Posterior vena cava (tissue), 2 donors: ENCODE measurements at places on chromosomes 13 and 19. TPM values are rescaled to one million over a fixed set of nuclear protein-coding genes. Genes with fewer than 3 reads are reported as not detected.

Gene ZFP28
- total RNA-seq: 11.9 TPM

Gene KASH5
- not detected for total RNA-seq

Gene FCER2
- total RNA-seq: 0.23 TPM

Gene DNASE2
- total RNA-seq: 31.8 TPM

Gene MAST1
- not detected for total RNA-seq

Gene SMAD9
- 10.0 TPM for total RNA-seq

Gene SLC25A42
- total RNA-seq: 4.9 TPM

Gene WASF3
- total RNA-seq: 25.6 TPM

Gene TNFSF11
- total RNA-seq: not detected

Gene SYT3
- total RNA-seq: not detected

Gene CCNE1
- total RNA-seq: 1.0 TPM

Gene LGALS7B
- not detected for total RNA-seq

Gene SMARCA4
- 68.2 TPM for total RNA-seq
